Inflammatory macrophage (primary cell): ENCODE measurements at places on chromosomes 1 and 21.

DNA sequence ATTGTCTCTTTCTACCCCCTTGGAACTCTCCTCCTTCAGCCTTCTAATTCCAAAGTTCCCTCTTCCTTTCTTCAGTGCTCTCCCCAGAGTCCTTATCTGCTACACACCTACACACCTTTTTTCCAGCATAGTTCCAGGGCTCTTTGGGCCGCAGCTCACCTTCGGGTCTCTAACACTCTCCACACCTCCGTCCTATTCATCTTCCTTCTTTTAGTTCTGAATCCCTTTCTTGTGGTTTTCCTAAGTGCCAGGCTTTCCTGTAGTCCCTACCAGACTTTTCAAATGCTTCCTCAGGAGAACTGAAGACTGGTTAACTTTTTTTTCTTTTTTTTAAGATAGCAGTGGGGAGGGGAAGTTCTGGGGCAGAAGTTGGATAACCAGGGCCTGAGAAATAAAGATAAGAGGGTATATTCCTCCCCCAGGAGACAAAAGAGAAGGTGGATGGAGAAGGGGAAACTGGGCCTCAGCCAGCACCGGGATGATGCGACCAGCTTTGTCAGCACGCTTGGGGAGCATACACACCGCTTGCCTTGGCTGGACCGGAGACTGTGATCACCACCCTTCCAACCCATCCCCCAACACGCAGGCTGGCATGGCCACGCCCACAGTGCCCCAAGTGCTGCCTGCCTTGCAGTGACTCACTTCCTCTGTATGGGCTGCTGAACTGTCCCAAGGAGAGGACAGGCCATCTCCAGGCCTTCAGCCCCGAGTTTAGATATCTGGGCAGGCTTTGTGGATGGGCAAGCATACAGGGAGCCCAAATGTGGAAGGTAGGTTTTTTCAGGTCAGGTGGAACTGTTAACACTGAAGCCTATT, 2.5 kb upstream of the CERS2 start:
- peak; percentile 91 for DNase-seq

GRCh38 chr1:164694505-164694904, 135.5 kb downstream of the PBX1 start:
- no peak for DNase-seq

GRCh38 chr21:28086861-28087581, 905.7 kb downstream of the LTN1 start:
- no peak for DNase-seq

- no peak for DNase-seq
Measured at GRCh38 chr1:234303231-234303630, 70.0 kb upstream of the COA6 start.

DNA sequence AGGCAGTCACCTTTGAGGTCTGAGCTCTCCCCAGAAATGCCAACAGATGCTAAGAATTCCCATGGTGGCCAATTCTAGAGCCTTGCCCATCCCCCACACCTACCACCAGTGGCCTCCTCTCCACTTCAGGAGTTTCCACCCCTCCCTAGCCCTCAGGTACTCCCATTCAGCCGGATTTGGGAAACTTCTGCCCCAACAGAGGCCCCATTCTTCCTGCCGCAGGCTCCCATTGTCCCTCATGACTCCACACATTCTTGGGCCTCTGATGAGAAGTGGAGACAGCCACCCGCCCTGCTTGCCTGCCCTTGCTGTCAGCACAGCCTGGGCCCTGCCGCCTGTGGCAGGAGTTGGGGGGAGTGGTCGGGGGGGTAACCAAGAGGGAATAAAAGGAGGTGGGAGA, 4.6 kb downstream of the BLACAT1 start:
- DNase-seq, result no peak

DNA sequence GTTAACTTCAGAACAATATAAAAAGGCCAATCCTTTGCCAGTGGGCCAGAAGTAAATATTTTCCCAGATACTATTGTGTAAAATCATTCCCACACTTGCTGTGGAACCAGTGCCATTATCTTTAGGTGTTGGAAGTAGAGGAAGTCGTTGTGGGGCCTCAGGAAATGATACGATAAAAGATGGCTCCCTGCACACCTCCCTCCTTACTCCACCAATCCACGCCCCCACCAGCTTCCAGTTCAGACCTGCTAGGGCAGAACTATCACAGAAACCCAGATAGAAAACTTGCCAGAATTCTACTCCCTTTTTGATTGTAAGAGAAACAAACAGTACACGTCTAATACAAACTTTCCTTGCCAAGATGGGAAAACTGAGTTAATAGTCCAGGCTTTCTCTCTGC, 173.0 kb upstream of the FMN2 start:
- DNase-seq, result no peak

- no peak for DNase-seq
Measured at GRCh38 chr1:49197081-49197480, 420.4 kb upstream of the BEND5 start.

DNA sequence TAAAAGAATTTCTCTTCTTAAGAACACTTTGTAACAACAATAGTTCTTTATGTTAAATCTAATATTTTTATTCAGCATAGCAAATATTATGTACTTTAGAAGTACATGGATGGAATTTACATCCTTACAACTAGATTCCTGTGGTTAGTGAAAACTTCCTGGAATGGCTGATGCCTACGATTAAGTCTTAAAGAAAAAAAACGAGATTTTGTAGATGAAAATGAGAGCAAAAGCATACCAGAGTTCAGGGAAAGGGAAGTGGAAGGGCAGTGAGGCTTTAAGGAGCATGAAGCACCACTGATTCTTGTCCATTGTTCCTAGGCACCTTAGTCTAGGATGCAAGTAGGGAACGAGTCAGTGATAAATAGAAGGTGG, 26.7 kb downstream of the CFH start:
- DNase-seq, result no peak

DNA sequence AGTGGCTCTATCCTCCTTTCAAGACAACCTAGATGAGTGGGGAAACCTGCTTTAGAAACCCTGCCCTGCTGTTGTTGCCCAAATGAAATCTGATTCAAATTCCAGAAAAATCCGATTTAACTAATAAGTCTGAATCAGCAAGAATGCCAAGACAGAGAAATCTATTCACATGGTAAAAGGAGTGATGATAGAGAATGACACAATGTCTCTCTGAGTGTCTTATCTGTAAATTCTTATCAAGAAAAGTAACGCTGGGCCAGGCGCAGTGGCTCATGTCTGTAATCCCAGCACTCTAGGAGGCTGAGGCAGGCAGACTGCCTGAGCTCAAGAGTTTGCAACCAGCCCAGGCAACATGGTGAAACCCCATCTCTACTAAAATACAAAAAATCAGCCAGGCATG, 13.7 kb upstream of the GUCA2A start:
- no peak for DNase-seq

DNA sequence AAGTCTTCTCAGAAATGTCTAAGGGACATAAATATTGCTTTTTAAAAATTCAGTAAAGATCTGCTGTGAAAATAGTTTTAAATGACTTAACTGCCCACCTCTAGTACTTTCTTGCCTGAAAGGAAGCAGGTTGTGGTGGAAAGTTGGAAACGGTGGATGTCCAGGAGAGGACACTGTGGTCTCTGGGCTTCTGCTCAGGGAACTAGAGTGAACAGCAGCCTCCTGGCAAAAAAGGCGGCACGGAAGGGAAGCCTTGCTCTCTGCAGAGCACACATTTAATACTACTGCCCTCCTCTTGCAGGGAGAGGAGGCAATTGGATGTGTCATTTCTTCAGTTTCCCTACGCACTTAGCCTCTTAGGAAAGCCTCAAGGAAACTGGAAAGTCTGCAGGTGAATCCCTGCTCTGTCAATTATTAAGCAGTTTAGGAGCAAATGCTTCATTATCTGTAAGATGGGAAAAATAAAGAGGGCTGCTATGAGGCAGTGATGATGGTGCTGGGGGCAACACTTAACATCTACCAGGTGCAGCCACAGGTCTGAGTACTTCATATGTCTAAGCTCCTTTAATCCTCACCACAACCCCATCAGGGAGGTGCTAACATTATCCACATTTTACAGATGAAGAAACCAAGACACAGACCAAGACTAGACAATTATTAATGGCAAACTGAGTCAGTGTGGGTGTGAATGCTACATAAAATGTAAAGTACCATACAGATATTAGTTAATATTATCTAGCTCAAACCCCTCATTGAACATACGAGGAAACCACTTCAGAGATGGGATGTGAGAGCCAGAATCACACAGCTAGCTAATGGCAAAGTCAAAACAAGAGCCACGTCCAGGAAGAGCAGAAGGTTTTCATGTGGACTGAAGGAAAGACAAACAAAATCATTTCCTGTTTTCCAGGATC, 108.9 kb upstream of the ADAR start:
- no peak for DNase-seq

GRCh38 chr1:18938707-18939070, 17.8 kb downstream of the IFFO2 start:
- no peak for DNase-seq

- no peak for DNase-seq
Measured at GRCh38 chr1:54359393-54360162, 46.6 kb downstream of the SSBP3 start.

GRCh38 chr1:2126331-2127186, 68.0 kb downstream of the FAAP20 start:
- DNase-seq, result no peak

DNA sequence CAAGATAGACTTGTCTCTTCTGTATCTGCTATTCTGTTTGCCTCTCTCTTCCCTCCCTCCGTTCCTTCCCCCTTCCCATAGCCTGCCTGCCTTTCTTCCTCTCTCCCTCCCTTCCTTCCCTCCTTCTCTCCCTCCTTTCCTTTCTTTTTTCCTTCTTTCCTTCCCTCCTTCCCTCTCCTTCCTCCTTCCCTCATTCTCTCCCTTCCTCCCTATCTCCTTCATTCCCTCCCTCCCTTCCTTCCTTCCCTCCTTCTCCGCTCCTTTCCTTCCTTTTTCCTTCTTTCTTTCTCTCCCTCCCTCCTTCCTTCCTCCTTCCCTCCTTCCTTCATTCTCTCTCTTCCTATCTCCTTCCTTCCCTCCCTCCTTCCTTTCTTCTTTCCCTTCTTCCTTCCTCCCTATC, 944 bp downstream of the AADACL4 start:
- DNase-seq, result no peak

DNA sequence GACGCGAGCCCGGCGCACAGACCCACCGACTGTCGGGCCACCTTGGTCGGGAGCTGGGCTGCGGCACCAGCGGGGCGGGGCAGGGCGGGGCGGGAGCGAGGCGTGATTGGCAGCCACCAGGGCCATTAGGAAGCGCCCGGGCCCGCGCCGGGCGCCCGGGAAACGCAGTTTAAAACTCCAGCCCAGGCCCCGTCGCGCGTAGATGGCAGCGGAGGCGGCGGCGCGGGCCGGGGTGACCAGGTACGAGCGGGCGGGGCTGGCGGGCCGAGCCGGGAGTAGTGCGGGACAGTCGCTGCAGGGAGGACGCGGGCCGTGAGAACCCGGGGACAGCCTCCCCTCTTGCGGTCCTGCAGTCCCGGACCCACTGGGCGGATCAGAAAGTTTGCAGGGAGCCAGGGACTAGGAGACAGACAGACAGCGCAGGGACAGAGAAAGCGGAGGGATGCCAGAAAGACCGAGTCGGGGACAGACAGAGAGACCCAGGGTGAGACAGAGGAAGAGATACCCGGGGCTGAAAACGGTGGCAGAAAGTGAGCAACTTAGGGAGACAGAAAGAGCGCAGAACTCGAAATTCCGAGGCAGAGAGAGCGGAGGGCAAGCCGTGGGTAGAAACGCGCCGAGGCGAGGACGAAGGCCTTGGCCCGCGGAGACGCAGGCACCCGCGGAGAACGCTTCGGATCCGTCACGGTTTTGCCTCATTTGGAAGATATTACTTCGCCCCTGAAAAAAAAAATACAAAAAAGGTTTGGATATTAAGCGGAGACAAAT, at the start of gene DMBX1:
TSS of gene DMBX1 (plus strand) at position 199 of the 768 bp plus-strand sequence. CDS start 17,175 bp downstream, outside the sequence.
- DNase-seq, result peak; percentile 19

GRCh38 chr1:155983191-155984024, 5.1 kb upstream of the ARHGEF2 start:
- DNase-seq, result no peak

DNA sequence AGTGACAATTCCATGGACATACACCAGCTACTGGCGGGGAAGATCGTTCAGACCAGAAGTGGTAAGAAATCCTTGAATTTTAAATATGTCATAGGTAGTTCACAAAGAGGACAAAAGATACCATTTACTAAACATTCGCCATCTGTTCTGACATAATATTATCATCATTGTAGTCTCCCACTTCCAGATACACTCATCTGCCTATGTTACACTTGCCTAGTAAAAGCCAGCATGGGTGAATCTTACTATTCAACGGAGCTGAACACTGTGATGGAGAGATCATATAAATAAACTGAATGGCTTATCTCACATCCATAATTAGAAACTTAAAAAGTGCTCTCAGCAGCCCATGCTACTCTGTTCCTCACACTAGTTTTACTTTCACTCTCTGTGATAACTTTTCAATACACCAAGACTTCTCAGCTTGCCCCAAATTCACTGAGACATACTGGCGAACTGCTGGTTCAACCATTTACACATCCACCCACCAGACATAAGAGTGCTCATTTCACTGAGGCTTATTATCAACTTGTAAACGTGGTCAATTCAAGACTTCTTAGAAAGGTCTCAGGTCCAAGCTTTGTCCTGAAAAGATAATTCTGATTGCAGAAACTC, 463 bp upstream of the PRRC2C start:
- DNase-seq, result no peak

GRCh38 chr1:15180189-15180588, 26.6 kb downstream of the TMEM51 start:
- DNase-seq, result no peak

- no peak for DNase-seq
Measured at GRCh38 chr1:19086176-19086875, 123.7 kb downstream of the UBR4 start.

DNA sequence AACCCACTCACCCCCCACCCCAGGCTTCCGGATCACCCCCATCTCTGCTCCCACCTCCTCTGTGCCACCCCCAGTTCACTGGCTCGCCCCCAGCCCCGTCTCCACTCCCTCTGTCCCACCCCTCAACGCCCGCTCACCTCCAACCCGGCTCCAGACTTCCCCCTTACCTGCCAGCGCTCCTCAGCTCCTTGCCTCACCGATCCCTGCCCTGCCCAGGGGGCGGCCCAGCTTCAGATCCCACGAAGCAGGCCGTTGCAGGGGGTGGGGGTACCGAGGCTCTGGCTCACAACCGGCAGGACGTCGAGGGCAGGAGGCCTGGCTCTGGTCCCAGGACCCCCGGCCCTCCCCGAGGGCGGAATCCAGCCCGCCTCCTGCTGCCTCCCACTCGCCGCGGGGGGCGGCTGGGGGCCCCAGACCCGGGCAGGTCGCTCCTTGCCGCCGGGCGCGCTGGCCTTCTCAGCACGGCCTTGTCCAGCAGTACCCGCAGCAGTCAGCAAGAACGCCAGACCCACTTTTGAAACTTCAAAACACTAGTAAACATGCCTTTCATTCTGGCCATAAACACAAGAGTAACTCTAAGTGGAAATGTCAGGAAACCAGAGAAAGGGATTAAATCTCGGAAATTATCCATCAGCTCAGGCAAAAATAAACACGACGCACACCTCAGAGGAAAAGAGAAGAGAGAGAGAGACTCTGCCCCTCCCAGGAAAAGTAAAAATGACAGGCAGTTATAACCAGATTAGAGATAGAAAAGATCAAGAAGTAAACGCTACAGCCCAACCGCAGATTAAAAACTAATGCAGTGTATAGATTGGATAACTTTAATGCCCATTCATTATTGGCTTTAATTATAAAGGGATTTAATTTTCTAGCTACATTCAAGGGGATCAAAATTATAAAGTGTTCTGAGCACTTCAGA, 1.0 kb upstream of the FAM89A start:
- DNase-seq, result no peak
